ENCODE measurements at places on chromosomes 2 and 18.

DNA sequence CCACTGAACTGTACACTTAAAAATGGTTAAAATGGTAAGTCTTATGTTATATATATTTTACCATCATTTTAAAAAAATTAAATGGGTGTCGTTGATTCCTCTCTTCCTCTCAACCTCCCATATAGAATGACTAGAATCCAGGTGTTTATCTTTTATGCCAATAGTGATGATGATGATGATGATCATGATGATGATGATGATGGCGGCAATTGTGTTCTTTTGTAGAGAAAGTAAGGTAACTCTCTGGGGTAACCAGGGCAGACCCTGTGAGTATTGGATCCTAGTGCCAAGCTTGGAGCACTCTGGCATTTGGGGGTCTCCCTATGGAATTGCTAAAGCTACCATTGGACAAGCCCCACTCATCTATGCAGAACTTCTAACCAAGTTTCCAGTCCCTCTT is 113.6 kb downstream of the GLI2 start:
- DNase-seq, result no peak

- no peak for DNase-seq
These were observed 255.7 kb upstream of the CCDC68 start for GRCh38 chr18:55214969-55215368.

DNA sequence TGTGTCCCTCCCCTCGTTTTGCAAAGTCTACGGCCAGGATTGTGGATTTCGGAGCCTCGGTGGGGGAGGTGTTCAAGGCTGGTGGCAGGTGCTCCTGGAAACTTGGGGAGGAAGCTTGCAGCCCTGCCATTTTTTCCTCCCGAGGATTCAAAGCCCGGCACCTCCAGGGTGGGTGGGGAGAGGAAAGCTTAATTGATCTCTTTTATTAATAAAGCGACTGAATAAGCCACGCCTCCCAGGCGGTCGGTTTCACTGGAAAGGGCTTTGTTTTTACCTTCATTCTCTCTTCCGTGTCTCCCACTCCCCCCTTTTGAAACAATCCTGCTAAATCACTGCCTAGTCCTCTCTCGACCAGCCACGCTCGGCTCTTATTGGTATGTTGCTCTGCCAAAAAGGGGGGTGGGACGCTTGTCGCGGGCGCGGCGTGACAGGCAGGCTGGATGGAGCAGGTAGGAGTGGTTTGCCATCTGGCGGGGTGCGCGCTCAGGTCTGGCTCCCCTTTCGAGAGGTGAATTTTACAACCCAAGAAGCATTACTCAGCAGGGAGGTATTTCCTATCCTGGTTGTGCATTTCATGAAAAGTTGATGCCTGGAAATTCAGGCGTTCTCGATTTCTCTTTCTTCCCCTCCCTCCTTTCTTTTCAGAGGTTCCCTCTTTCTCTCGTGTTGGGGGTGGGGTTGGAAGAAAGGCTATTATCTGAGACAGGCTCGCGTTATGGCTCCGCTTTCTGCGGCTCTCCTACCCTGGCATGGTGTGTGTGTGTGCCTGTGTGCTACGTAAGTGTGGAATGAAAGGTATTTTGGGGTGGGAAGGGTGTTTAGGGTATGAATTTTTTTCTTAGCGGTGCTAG is 1.4 kb downstream of the NEDD4L start:
- no peak for DNase-seq

DNA sequence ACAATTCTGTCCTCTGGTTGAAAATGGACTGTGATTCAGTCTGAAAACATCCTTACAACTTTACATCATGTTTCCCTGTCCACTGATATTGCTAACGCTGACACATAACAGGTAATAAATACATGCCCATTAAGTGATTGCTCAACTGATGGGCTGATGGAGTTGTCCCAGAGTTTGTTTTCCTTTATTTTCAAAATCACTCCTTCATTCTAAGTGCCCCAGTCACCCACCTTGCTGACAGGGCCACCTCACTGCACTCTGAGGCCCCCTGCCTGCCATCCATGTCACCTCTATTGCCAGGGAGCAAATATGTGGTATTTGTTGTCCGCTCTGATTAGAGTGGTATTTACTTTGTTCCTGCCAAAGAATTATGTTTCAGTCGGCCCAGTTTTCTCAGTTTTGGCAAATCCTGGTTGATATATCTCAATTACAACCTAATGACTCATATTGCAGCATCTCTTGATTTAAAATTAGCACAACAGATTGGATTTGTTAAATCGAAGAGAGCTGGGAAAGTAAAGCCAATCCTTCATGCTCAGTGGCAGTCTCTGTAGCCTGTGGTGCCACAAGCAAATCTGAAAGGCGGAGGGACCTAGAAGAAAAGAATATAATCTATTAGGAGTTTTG is 105.1 kb downstream of the RDH14 start:
- no peak for DNase-seq

GRCh38 chr2:144166743-144167142 is 353.2 kb downstream of the ZEB2 start:
- DNase-seq, result no peak

DNA sequence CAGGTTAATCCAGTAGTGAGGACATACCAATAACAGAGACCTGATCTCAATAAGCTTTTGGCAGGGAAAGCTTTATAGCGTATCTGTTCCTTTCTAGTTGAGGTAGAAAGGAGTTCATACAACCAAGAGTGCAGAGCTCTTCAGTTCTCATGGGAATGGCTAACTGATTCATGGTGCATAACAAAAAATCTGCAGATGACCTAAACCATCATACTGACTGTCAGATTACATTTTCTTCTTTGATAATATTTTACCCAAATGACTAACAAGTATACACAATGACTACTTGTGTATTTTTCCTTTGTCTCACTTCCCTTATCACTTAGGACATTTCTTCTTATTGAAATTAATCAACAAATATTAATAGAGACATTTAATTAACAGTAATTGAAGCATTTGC is 140.0 kb upstream of the SERTAD2 start:
- no peak for DNase-seq

- DNase-seq, result no peak
These were observed 96.8 kb downstream of the VAPA start for GRCh38 chr18:10010611-10011015.

GRCh38 chr2:135532581-135532980 is 1.3 kb downstream of the R3HDM1 start:
- no peak for DNase-seq

DNA sequence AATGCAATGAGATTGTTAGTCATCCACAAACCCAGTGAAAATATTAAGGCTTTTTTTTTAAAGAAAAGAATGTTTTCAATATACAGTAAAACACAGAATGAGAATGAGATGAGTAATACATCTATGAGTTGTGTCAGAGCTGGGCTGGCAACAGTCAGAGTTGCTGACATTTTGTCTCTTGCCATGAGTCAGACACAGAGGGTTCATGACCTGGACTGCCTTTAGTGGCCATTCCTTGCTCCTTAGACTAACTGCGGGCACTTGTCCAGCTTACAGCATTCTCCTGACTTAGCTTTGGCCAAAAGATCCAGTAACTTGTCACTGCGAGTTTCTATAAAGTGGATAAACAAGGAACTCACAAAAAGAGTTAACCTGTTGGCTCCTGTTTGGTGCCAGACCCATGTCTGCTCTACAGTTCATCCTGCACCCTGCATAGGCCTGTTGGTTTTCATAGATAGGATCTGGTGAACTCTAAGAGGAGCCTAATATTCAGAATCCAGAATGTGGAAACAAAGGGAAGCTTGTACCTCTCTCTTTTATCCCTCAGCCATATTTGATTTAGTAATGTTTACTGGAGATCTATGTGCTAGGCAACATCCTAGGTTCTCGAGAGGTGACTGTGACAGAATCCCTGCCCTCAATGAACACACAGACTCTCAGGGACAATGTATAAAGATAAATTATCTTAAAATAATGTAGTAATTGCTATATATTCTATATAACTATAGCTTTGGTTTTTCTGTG is 391.5 kb upstream of the VWC2L start:
- DNase-seq, result no peak

- no peak for DNase-seq
These were observed 354.1 kb downstream of the HRH4 start for GRCh38 chr18:24814521-24814920.

GRCh38 chr2:127820080-127820668 is 9.2 kb upstream of the WDR33 start:
- no peak for DNase-seq

DNA sequence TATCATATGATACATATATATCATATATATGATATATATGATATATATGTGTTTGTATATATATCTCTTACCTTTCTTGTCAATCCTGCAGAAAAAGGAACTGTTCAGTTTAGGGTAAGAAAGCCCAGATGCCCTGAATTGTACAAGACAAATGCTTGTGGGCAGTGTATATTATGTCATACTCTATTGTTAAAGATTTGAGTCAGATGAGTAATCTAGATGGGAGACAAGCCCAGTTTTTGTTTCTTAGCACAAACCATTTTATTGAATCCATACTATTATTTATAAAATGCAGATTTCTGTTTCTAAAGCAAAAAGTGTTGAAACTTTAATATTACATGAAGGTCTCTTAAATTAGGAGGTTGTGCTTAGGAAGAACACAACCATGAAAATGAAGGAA is 90.6 kb downstream of the VRK2 start:
- no peak for DNase-seq

GRCh38 chr2:23592898-23593751 is 208.1 kb downstream of the KLHL29 start:
- DNase-seq, result no peak

DNA sequence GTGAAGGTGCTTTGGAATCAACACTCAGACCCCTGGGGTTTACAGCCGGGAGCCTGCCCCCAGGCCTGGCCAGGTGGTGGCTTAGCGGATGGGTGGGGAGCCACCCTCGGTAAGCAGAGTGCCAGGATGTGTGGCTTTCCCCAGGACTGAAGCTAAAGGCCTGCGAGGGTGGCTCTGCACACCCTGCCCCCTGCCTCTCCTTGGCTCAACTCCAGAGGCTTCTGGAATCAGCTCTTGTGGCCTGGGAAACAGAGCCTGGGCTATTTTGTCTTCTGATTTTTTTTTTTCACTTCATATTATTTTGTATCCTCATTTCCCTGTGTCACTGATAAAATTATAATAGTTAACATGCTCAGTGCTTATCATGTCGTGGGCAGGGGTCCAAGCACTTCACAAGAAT is 79.8 kb downstream of the RHOB start:
- no peak for DNase-seq

- DNase-seq, result no peak
These were observed 131.3 kb downstream of the INO80D start for GRCh38 chr2:205954707-205955106.

DNA sequence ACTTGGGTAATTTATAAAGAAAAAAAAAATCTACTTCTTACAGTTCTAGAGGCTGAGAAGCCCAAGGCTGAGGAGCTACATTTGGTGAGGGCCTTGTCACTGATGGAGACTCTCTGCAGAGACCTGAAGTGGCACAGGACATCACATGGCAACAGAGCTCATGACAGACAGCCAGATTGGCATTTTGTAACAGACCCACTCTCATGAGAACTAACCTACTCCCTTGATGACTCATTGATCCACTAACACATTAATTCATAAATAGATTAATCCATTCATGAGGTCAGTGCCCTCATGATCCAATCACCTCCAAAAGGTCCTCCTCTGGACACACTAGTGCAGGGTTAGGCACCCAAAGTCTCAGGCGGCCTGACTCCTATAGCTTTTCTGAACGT is 318.4 kb downstream of the GULP1 start:
- no peak for DNase-seq

GRCh38 chr2:150482667-150483400 is 4.6 kb downstream of the RND3 start:
- DNase-seq, result no peak

GRCh38 chr2:203820969-203821368 is 46.6 kb upstream of the CTLA4 start:
- no peak for DNase-seq

GRCh38 chr2:235538144-235538639 is 44.3 kb downstream of the AGAP1 start:
- no peak for DNase-seq

DNA sequence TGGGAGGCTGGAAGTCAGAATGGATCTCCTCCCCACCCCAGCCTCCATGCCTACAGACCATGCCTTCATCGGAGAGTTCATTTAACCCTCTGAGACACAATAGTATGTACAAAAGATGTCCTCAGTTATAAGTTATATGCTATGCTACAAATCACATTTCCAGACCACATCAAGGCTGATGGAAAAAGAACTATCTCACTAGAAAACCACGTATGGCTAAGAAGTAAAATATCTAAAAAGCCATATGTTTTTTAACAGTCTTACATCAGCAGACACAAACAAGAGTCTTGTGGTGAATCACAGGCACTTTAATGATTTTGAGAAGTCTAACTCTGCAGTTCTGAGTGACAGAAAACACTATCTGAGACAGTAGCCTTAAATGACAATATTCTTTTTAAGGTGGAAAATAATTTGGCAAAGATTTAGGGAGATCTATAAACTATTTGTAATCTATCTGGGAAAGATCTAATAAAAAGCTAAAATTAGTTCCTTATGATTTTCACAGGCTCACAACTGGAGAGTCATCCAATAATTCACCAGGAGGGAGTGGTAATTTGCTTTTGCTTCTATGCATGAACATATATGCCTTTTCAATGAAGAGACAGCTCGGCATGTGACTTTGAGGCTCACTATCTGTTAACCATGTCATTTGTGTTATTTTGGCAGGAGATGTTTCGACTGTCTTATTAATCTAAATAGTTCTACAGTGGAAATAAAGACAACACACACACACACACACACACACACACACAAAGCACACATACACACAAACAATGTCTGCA is 197.5 kb downstream of the IRS1 start:
- no peak for DNase-seq

DNA sequence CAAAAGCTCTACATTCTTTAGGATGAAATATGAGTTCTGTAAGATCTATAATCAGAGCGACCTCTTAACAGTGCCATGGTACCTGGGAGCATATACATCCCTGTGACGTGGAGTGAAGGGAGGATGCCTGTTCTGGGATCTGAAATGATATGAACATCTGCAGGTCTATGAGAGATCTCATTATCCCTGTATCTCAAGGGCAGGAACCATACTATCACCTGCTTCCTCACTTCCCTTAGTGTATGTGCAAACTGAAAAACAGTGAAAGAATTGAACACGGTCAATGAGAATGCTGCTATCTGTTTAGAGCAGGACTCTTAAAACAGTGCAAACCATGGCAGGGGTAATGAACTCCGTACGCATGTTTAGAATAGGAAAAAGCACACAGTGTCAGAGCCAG is 364.0 kb downstream of the LPIN1 start:
- DNase-seq, result no peak

GRCh38 chr2:234444893-234445292 is 52.0 kb downstream of the ARL4C start:
- DNase-seq, result no peak

All from stimulated activated CD4-positive, alpha-beta T cell treated with anti-CD3 and anti-CD28 coated beads, Interleukin-1b, Interleukin-23, amount 100 ng/mL, for 1 hour (primary cell).